ENCODE measurements at places on chromosomes 5 and 9.

DNA sequence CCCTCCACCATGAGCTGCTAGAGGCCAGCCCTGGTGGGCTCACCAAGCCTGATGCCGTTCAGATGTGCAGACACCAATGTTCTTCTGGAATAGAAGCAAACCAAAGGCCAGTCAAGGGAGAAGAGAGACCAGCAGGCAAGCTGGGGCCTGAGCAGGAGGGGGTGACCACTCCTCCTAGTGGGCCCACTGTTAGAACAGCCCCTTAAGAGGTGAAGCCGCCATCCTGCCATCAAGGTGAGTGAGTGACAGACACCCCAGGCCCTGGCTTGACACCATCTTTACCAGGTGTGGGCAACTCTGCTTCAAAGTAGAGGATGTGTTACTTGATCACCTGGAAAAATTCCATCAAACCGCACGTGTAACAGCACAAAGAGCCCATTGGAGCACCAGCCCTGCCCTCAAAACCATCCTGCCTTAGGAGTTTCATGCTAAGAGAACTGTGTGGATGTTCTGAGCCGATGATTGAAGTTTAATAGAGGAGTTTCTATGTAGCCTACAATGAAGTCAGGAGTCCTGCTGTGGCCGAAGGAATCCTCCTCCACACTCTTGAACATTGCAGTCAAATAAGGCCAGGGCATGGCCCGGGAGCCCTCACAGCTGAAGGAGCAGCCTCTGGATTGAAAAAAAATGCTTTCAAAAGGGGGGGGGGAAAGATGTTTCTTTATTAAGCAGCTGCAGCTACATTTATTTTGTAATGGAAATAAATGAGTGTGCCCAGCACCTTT lies 20.8 kb downstream of the AMBP start:
- no peak for DNase-seq

GRCh38 chr9:80995759-80996158 lies 693.6 kb downstream of the TLE1 start:
- DNase-seq: no peak

GRCh38 chr5:109146591-109146990 lies 263.2 kb downstream of the PJA2 start:
- DNase-seq: no peak

- no peak for DNase-seq
These were observed 43.5 kb upstream of the CAVIN4 start for GRCh38 chr9:100534401-100534800.

Data from H54 (cell line).